GM19239 (cell line): ENCODE measurements at places on chromosomes 5 and 9.
A peak's percentile ranks its signal among the peaks of the same experiment; 100 is the strongest.

DNA sequence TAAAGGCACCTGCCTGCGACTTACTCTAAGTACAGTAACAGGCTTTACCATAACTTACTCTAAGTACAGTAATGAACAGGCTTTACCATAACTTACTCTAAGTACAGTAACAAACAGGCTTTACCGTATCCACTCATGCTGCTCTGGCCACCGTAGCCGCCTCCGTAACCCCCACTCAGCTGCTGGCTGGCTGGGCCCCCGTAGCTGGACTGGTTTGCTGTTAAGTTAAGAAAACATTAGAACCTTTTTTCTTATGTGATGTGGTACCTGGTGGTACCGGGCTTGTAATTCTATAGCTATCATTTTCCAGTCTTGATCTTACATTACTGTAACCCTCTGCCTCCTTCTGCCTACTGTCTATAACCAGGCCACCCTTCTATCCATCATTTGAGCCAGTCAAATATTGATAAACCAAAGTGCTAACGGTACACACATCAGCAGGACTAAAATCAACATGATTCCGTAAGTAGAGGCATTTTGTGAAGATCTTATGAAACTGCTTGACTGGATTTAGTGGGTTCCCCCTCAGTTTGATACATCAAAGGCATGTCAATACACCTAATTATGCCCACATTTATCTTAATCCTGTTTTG lies 7.4 kb downstream of the HNRNPH1 start:
- DNase-seq: no peak

DNA sequence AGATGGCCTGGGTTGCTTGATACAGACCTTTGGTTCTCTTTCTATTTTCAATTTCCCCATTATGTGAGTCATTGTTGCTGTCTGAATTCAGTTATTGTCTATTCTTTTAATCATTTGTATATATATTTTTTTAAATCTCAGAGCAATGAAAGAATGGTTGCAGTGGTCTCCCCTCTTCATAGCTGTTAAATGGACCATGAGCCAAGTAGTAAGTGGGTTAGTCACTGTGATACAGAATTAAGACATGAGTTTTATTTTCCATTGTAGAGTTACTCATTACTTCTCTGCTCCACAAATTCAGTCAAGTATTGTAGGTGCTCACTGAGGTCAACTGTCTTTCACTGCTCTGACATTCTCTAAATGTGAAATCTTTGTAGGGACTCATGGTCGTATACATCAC lies 174.6 kb upstream of the GRAMD2B start:
- DNase-seq: no peak

- no peak for DNase-seq
Measured at GRCh38 chr5:4335078-4335477, 739.4 kb downstream of the IRX1 start.

DNA sequence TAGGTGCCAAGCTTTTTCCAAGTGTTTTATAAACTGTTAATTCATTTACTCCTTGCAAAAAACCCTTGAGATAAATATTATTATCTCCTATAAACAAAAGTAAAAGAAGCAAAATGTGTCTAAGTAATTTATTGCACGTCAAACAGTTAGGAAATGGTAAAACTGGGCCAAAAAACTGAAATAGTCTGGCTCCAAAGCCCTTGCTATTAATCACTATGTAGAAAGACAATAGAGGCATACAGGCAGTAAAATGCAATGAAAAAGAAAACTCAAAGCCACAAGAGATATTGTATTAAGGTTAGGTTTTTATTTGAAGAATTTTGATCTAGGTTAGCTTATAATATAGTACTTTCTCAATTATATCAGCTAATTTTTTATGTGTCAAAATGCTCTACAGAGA lies 457.7 kb downstream of the ANXA1 start:
- DNase-seq: no peak

GRCh38 chr9:133856798-133857197 lies 118.6 kb upstream of the SARDH start:
- DNase-seq: no peak

DNA sequence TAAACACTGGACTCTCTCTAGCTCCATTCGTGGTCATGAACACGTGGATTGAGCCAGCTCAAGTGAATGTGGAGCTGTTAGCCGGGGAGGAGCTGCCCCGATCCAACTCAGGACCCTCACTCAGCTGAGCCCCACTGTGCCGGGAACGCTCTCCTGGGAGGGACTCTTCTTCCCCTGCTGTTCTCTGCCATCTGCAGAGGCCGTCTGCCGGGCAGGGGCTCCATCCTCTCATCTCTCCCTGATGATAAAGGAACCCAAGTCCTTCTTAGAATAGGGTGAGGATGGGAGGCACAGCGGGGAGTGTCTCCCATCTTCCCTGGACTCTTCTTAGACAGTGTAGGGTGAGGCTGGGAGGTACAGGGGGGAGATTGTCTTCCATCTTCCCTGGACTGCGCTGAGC lies 120.5 kb upstream of the IRX4 start:
- DNase-seq: no peak

- DNase-seq: no peak
Measured at GRCh38 chr9:38227656-38228055, 158.6 kb upstream of the SHB start.

GRCh38 chr9:37953206-37953774 lies 49.4 kb upstream of the SLC25A51 start:
- no peak for DNase-seq

DNA sequence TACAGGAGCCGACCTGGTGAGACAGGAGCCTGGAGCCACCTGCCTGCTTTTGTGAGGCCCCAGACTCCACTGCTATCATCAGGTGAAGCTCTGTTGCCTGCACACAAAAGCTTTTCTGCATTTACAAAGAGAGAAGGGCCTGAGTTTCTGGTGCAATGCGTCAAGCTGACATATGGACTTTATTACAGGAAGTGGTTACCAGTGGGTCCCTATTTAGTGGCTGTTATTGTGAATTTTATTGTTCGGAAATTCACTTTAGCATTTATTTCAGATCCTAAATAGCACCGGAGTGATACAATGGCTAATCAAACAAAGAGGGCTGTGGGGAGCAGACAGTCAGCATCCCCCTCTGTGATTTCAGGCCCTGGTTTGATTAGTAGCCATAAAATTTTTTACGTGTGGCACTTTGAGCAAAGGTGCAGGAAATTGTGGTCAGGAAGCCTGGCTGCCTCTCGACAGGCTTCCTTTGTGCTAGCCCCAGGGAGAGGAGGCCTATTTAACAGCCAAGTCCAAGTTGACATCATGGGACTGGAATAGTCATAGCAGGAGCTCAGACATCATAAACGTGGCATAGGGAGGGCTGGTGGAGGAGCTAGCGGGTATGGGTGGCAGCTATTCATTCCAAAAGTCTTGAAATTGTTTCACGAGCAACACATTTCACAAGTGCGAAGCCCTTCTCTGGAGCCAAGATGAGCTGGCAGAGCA lies 8.4 kb downstream of the TGFBI start:
- DNase-seq: no peak

DNA sequence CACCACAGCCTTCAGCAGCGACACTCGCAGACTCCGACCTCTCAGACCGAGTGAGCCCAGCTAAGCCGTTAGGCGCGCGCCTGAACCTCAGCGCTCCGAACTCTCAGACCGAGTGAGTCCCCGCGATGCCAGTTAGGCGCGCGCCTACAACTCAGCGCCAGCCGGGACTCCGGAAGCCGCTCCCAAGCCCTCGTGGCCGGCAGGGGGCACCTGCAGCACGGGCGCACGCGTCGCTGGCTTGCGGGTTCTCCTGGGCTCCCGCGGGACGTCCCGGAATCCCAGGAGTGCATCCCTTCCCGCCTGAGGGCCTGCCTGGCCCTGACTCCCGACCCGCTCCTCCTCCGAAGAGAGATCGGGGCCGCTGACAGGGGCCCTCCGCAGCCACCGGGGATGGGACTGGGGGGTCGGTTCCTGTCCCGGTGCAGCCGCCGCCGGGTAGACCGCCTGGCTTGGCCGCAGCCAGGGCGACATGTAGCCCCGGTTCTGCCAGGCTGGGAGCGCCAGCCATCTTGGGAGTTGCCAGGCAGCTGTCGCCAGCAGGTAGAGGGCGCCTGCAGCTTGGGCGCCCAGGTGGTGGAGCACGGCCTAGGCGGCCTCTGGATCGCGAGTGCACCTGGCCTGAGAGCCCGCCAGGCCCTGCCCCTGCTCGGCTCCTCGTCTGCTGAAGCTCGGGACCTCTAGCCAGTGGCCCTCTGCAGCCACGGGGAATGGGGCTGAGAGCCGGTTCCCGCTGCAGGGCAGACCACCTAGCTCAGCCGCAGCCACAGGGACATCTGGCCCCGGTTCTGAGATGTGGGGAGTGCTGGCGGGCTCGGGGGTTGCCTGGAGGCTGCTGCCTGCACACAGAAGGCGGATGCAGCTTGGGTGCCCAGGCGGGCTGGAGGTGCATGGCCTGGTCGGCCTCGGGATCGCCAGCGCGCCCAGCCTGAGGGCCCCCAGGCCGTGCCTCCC lies at the start of gene ANKRD18A:
Gene ANKRD18A, minus strand, starts transcription at position 114 of the 951 bp plus-strand sequence. CDS start 311 bp downstream, outside the sequence.
- no peak for DNase-seq

DNA sequence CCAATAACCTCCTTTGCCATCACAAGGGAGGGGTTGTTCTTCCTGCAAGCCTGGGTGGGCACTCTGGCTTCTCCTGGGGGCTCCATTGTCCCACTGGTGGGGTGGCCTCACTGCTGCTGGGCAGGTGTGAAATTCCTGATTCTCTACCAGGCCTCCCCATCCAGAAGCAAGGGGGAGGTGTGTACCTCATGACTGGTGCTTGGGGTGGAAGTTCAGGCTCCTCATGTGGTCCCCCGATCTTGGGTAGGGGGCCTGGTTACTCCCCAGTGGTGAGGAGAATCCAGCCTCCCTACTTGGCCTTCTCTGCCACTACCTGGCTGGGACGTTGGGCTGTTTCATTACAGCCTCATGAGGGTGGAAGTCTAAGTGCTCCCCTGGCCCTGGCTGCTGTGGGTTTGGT lies 433.9 kb downstream of the IRX2 start:
- DNase-seq: no peak

DNA sequence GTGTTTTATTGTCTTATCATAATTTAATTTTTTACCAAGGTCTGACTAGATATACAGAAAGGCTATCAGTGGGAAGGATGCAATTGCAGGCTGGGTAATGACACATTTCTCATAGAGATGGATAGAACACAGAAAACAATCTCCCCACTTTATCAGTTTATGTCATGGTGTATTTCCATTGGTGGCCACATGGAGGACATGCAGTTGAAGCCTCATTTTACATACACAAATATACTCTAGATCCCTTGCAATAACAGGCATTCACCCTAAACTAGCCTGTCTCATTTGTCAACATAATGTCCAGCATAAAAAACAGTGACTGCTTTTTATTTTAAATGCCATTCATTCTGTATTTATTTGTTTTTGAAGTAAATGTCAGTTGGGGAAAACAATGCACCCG lies 526.3 kb downstream of the GABRG2 start:
- DNase-seq: no peak

- no peak for DNase-seq
Measured at GRCh38 chr5:37847978-37848425, 8.2 kb upstream of the GDNF start.

GRCh38 chr5:132064738-132065331 lies 4.4 kb downstream of the IL3 start:
- DNase-seq: peak; percentile 79

GRCh38 chr5:100708645-100709171 lies 173.5 kb downstream of the FAM174A start:
- DNase-seq: no peak

GRCh38 chr5:892394-893136 lies at the start of the genes BRD9 and TRIP13:
Gene BRD9 (minus strand): TSS chr5:892801. CDS start chr5:892657, 144 bp downstream.
Gene TRIP13 (plus strand): TSS chr5:892884. CDS start chr5:892999, 115 bp downstream.
- DNase-seq: peak; percentile 100

DNA sequence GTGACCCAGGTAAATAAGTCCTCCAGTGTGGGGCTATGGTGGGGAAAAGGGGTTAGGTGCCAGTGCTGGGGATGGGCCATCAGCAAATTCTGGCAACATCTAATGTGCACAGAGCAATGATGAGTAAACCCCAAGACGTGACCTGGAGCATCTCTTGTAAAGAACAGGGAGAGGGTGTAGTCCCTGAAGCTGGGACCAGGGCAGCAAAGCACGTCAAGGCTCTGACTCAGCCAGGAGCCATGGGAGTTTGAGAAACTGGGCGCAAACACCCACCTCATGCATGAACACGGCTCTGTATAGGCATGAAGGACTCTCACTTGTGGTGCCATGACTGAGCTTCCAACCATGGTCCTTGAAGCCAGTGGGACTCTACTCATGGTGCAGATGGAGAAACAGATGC lies 51.8 kb downstream of the DUSP1 start:
- DNase-seq: no peak

DNA sequence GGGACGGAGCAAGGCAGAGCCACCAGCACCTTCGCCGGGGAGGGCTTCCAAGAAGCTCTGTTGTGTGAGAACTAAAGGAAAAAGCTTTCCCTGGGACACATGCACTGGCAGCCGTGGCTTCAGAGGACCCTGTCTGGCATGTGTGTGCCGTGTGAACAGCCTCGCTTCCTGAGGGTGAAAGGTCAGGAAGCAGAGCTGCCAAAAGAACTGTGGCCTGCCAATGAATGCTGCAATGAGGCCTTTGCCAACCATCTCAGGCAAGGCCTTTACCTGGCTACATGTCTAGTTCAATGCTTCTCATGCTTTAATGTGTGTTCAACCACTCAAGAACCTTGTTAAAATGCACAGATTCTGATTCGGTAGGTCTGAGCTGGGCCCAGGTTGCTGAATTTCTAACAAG lies 53.5 kb downstream of the NIPSNAP3B start:
- DNase-seq: no peak

DNA sequence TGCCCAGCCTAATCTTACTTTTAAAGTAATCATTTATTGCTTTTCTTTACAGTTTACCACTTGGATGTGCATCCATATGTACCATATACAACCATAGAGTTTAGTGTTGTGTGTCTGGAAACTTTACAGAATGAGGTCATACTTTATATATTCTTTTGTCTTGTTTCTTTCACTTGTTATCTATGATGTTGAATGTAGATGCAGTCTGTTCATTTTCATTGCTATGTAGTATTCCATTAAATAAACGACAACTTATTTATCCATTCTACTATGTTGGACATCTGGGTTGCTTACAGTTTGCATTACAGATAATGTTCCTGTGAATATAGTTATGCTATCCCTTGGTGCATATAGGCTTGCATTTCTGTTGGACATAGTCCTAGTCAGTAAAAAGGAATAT lies 21.3 kb upstream of the SMIM15 start:
- no peak for DNase-seq

GRCh38 chr5:10689391-10690081 lies 71.5 kb downstream of the DAP start:
- DNase-seq: no peak

DNA sequence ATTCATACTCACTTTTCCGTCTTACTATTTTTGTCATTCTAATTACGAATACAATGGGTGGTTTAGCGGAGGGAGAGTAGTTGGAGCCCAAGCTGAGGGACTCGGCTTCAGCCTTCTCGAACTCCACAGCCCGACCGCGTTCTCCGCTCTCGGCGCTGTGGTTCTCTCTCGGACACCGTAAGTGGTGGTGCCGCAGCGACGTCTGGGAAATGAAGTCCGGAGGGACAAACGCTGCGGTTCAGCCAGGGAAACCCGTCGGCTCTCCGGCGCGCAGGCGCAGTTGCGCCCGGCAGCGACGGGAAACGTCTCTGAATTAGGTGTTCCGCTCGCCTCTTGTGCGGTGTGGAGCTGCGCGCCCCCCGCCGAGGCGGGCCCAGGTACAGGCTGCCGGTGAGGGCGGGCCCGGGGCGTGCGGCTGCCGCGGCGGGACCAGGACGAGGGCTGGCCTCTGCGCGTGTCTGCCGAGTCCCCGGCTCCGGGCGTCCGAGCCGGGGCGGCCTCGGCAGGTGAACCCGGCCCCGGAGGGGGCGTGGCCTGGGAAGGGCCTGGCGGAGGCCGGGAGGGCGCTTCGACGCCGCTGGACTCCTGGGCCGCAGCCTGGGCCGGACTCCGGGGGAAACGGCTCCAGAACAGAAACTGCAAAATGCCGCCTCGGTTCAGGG lies at the start of gene ZNF879:
Gene ZNF879, plus strand, starts transcription at position 277 of the 662 bp plus-strand sequence. CDS start 1,201 bp downstream, outside the sequence.
- DNase-seq: peak; percentile 25

GRCh38 chr9:127789179-127789578 lies 3.3 kb downstream of the CDK9 start:
- DNase-seq: no peak
